ENCODE measurements at places on chromosomes 4 and X.

DNA sequence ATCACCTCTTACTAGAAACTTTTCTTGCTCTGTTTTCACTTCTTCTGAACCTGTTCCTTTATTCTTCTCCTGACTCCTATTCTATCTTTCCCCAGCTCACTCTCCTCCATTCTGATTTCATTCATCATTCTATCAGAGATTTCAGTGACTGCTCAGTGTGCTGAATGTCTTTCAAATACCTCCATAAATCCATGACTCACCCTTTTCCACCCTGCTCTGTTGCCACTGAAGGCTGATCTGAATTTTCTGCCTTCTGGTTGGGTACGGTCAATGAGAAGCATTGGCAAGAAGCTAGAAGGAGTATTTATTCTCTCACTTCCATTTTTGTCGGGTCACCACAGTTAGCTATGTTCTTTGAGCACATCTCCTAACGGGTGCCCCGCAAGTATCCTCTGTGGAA is 265.9 kb downstream of the CBLL2 start:
- DNase-seq: no peak

GRCh38 chr4:5797866-5798265 is 86.9 kb downstream of the EVC start:
- no peak for DNase-seq

- DNase-seq: peak; percentile 75
These were observed 12.3 kb downstream of the PDE6B start for GRCh38 chr4:637536-638280.

GRCh38 chrX:6644411-6644810 is 109.5 kb upstream of the VCX3A start:
- DNase-seq: no peak

DNA sequence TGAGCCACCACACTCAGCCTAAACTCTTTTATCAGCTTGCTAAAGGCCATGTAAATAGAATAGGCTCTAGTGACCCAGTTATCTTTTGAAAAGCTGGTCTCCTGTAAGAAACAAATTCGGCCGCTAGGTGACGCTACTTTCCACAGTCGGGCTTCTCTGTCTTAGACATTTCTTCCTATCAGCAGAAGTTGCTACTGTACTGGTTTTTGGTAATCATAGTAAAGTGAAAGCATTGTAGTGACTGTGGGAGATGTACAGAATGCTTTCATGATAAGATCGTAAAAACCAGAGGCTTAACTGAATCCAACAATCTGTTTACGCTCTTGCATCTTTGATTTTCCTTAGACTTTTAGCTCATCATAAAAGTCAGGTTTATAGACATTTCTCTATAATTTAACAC is 82.6 kb downstream of the GK start:
- peak; percentile 43 for DNase-seq

GRCh38 chr4:13483768-13484121 is 395 bp downstream of the RAB28 start:
- DNase-seq: no peak

- no peak for DNase-seq
These were observed 73.9 kb downstream of the FAT4 start for GRCh38 chr4:125388613-125389012.

DNA sequence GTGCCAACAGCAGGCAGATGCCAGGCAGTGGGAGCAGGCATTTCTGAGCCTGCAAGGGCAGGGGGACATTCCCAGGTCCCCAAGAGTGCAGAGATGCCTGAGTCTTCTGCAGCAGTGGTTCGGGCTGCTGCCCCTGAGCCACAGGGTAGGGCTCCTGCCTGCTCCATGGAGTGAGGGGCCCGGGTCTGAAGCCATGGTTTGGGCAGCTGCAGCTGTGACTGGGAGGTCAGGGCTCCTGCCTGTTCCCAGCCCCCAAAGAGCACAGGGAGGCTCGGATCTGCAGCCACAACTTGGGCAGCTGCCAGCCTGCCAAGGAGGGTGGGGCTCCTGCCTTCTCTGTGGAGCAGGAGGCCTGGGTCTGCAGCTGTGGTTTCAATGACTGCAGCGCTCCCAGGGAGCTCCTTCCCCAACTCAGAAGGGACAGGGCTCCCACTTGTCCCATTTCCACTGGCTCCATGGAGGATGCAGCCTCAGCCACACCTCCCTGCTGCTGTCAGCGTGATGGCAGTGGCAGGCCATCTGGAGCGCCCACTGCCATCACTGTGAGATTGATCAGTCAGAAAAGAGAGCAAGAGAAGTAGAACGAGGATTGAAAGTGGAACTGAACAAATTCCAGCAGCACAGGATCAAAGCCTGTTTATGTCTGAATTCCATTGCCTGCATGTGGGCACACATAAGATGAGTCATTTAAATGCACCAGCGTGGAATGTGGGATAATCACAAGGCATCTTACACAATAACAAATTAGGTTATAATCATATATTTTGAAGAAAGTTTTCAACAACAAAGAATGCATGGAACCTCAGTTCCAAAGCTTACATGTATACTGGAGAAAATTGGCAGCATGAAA is 93.1 kb upstream of the CXorf51A start:
- no peak for DNase-seq

DNA sequence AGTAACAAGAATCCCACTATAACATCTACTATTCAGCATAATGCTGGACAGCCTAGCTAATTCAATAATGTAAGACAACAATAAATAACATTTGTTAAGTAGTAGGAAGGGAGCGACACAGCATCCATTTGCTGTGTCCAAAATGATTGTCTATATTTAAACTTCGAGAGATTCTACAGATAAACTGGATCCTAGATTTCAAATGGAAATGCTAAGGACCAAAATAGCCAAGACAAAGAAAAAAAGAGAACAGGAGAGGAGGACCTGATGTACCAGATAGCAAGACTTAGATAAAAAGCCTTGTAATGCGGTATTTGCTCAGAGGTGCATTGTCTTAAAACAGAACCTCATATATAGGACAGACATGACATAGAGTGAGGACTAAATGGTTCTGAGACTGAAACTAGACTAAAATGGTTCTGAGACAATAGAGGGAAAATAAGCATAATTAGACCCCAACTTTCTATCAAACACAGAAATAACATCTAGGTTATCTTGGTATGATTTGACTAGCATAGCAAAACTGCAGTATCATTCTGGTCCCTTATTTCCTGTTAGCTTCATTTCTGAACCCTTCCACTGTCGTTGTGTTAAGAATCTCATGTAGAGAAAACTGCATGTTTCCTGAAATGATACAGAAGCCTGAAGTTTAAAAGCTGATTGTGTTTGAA is 3.8 kb downstream of the HPGDS start:
- DNase-seq: no peak

DNA sequence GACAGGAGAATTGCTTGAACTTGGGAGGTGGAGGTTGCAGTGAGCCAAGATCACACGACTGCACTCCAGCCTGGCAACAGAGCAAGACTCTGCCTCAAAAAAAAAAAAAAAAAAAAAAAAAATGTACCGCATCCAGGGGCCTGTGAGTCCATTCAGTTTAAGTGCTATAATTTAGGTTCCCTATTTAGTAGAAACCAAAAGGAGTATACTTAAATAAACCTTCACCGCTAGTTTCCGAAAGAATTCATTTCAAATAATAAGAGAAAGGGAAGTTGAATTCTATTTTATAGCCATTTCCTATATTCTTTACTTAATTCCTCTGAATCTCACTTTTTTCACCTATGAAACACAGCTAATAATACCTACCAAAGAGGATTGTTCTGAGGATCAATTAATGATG is 20.8 kb upstream of the LRBA start:
- DNase-seq: no peak

GRCh38 chrX:141468940-141469339 is 115.6 kb downstream of the SPANXA1 start:
- peak; percentile 5 for DNase-seq

All from kidney (tissue), 22 donors.